Vagina (tissue), 2 donors: ENCODE measurements at places on chromosomes 11 and 22.

- no peak for DNase-seq
These were observed 91.2 kb downstream of the LUZP2 start for GRCh38 chr11:24588081-24588480.

GRCh38 chr11:109978895-109979294 is 114.3 kb upstream of the ZC3H12C start:
- no peak for DNase-seq

DNA sequence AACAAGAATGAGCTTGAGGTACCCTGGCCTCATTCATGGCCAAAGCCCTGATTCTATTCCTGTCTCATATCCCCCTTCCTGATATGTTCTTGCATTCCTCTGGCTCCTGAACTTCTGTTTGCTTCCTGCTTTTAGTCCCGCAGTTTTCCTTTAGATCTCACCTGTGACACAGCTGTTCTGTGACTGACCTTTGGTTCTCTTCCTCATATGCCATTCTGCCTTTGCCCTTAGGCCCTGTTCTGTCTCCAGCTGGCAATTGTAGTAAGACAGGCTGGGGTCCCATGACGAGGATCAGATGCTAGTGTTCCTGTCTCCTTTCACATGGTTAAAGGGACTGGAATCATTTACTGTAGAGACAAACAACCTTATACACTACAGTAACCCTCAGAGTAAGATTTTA is 59.0 kb upstream of the PDE3B start:
- DNase-seq = no peak

DNA sequence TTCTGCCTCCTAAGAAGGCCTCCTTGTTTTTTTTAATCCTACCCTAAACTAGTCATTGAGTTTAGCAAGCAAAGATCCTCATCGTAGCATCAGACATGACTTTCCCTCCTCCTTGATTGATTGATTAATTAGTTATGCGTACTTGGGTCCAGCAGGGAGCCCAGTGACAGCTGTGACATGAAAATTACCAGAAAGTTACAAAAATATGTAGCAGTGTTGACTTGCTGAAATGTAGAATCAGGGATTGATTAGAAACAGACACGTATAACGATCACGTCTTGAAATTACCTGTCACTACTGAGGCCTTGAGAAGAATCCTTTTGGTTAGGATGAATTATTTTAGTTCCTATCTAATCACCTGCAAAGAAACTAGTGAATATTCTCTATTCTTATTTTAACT is 167.4 kb upstream of the MPPED2 start:
- DNase-seq = no peak

GRCh38 chr11:85976525-85976924 is 92.4 kb downstream of the PICALM start:
- no peak for DNase-seq

DNA sequence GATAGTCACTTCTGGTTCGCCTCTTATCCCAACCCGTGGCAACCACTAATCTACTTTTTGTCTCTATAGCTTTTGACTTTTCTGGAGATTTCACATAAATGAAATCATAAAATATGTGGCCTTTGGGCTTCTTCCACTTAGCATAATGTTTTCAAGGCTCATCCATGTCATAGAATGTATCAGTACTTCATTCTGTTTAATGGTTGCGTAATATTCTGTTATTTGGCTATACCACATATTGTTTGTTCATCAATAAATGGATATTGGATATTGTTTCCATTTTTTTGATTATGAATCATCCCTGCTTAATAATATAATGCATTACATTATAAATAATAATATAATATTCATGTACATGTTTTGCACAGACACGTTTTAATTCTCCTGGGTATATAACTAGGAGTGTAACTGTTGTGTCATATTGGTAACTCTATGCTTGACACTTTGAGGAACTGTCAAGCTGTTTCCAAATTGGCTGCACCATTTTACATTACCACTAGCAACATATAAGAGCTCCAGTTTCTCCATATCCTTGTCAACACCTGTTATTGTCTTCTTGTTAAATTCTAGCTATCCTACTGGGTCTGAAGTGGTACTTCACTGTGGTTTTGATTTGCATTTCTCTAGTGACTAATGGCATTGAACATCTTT is 181.5 kb downstream of the CADM1 start:
- no peak for DNase-seq
